ENCODE measurements at places on chromosomes 6 and 20.

GRCh38 chr20:62063315-62063980, 2.2 kb downstream of the TAF4 start:
- DNase-seq, result peak; percentile 25

DNA sequence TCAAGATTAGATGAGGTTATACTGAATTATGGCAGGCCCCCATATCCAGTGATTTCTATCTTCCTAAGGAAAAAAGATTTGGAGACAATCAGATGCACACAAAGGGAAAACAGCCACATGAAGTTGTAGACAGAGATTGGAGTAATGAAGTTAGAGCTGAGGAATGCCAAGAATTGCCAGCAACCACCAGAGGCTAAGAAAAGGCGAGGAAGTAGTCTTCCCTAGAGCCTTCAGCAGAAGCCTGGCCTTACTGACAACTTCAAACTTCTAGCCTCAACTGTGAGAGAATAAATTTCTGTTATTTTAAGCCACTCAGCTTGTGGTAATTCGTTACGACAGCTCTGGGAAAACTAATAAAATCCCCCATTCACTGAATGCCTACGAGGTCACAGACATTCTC, 473.9 kb downstream of the COL12A1 start:
- DNase-seq, result no peak

GRCh38 chr6:119985952-119986736, 636.6 kb upstream of the MAN1A1 start:
- no peak for DNase-seq

- no peak for DNase-seq
Observed at GRCh38 chr20:33433465-33434234, 9.9 kb downstream of the SNTA1 start.

- DNase-seq, result no peak
Observed at GRCh38 chr6:1054653-1055014, 257.3 kb upstream of the FOXQ1 start.

- no peak for DNase-seq
Observed at GRCh38 chr20:61603715-61604114, 351.7 kb downstream of the CDH4 start.

DNA sequence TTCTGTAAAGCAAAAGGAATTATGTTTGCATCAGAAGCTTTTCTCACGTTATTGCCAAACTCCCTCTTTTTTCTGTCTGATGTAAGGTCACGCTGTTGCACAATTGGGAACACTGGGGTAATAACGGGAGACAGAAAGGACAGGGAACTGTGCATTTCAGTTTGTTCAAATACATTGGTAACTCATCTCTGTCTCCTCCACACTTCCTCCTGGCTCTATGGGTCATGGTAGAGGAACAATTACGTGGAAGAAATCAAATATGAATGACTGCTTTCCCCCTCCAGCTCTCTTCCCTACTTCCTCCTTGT, 132.2 kb upstream of the TNFAIP3 start:
- no peak for DNase-seq

GRCh38 chr6:110053395-110054240, 75.5 kb downstream of the GPR6 start:
- no peak for DNase-seq

DNA sequence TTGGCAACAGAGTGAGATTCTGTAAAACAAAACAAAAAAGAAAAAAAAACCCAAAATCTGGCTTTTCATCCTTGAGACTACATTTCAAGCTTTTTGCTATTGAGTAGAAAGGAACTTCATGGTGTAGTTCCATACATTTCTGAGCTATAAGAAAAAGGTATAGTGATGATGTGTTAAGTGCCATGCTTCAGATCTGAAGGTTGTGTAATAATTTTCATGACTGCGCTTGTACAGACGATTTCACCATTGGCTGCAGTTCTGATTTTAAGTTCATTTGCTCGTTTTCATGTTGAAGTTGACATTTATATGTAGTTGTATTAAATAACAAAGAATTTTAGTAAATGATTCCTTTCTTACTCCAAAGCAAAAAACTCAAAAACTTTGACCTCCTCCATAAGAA, 247.6 kb downstream of the ARID1B start:
- DNase-seq, result no peak

DNA sequence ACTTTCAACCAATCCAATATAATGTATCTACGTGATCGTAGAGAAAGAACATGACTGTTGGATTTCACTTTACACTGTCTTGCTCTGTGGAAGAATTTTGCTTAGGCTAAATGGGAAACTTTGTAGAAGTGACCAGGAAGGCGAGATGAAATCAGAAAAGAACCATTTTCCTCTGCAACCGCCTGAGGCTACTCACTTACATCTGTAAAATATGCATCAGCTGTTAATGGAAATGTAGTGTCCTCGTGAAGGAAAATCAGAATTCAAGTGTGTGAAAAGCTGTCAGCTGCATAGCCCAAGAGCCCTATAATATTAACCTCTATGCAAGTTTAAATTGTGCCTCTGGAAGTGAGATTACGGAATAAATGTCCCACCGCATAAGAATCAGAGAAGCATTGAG, 277.9 kb downstream of the C6orf118 start:
- DNase-seq, result no peak

DNA sequence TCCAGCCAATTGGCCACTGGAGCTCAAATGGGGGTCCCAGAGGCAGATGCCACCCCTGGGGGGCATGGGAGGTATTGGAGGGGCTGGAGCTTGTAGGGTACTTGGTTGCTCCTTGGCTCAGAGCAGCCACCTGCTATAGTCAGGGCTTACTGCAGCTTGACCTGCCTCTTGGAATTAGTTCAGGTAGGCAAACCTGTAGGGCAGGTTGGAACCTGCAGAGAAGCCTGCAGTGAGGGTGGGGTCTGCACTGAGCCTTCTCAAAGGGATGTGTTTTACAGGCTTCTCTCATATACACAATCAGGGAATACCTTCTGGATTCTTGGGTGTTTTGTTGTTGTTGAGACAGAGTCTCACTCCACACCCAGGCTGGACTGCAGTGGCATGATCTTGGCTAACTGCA, 94.2 kb upstream of the MYL9 start:
- DNase-seq, result no peak

DNA sequence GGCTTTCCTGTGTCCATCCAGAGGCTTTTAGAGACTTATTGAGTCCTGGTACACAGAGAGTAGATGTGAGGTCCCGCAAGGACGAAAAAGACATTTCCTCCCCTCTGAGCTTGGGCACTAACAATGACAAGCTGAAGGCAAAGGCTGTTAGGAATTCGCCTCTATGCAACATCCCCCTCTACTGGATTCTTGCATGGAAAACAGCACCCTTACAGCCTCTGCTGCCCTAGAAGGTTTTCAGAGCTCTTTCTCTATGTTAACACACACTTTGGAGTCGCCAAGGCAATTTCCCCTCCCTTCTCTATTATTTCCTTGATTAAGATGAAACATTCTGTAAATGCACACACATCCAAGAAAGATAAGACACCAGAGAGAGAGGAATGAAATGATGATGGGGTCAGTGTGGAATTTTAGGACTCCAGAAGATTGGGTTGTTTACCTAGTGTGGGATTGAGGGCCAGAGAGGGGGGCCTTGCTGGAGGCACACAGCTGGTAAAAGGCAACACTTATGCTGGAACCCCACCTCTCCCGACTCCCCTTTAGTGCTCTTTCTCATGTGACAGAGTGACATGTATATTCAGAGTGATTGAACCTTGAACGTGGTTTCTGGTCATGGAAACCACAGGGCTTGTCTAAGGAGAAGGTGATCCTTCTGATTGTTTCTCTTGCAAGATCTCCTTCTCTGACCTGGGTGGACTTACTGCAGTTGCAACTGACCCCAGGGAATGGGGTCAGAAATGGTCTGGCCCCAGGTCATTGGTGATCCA, 300.7 kb downstream of the CLIC5 start:
- peak; percentile 39 for DNase-seq

DNA sequence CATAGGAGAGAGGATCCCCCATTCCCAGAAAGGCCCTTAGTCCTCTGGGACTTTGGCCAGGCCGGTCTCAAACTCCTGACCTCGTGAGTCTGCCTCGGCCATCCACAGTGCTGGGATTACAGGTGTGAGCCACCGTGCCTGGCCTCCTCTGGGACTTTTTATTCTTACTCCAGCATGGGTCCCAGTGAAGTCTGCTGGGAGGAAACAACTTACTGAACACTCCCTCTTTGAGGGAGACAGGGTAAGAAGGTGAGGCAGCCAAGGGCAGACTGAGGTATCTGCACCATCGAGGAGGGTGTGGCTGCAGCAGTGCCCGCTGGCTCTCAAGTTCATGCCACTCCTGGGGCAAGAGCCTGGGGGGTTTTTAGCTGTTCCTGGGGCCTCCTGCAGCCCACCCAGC, 2.4 kb downstream of the BAK1 start:
- DNase-seq, result no peak

- DNase-seq, result no peak
Observed at GRCh38 chr20:49821870-49822331, 9.3 kb downstream of the SLC9A8 start.

- DNase-seq, result no peak
Observed at GRCh38 chr6:30272032-30272431, 54.7 kb upstream of the TRIM39 start.

DNA sequence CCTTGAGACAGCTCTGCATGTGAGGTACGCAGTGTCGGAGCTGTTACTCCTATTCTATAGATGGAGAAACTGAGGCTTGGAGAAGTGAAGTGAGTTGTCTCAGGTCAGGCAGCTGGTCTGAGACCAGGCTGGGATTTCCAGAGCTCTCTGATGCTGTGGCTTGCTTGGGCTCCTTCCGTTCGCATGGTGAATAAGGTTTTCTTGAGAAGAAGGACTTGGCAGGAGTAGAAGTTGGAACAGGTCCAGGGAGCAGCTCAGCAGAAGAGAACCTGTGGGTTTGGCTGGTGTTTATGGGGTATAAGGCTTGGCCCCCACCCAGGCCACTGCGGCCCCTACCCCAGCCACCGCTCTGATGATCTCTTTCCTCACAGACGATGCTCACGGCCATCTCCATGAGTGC, 7.4 kb downstream of the SLC12A5 start:
- DNase-seq, result no peak

DNA sequence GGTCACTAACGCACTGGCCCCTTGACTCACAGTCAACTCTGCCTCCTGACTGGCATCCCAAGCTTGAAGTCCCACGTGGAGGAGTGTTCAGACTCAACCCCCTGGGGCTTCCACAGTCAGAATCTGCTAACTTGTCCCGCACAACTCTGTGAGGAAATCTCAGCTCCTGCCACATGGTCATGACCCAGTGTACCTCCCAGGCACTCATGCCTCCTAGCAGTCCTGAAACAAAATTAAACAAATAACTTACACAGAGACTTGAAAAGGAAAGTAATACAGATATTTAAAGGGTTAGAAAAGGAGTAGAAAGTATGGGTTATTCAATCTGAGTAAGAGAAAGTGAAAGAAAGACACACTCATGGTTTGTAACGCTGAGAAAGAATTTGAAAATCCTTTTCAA, 134.9 kb downstream of the GMDS start:
- DNase-seq, result no peak

GRCh38 chr6:36160147-36160760, 29.9 kb downstream of the MAPK13 start:
- DNase-seq, result no peak

DNA sequence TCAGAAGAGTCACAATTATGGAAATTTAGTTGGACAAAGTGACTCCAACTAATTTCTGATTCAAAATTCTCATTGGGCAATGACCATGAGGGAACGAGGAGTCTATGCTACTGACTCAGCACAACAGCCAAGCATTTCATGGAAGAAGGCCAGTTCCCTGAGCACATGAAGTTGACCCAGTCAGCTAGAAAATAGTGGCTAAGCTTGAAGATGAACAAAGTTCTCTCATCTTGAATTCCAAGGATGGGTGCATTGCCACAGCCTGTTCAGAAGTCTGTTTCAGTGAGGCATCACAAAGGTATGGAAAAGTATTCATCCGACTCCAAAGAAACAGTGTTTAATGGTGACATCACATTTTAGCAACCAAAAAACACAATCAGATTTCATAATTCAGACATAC, 676.9 kb downstream of the HACE1 start:
- no peak for DNase-seq

DNA sequence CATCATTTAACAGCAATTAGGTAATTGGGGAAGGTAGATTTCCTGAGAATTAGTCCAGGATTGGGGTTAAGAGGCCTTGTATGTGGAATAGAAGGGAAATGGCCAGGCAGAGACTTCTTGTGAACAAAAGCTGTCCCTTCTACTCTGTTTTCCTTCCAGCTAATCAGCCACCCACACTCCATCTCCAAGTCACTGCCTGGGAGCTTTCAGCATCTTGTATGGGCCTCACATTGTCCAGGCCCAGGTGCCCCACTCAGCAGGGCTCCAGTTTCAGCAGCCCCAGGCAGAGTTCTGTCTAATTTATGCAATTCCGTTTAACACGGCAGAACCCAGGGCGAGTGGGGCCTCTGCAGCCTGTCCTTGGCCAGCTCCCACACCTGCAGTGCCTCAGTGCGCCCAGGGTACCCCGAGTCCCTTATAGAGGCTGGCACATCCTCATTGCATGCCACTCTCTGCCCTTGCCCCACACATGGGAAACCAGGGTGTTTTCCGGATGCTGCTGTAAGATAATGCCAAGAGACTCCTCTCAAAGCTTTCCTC, 113.0 kb downstream of the EDN3 start:
- DNase-seq, result no peak

- DNase-seq, result no peak
Observed at GRCh38 chr6:158502263-158502950, 57.5 kb upstream of the TMEM181 start.

- DNase-seq, result no peak
Observed at GRCh38 chr6:37711331-37712241, 13.9 kb upstream of the MDGA1 start.

- no peak for DNase-seq
Observed at GRCh38 chr6:157561929-157562810, 181.2 kb downstream of the ZDHHC14 start.

GRCh38 chr6:14709066-14709670, 536.7 kb upstream of the JARID2 start:
- DNase-seq, result no peak

DNA sequence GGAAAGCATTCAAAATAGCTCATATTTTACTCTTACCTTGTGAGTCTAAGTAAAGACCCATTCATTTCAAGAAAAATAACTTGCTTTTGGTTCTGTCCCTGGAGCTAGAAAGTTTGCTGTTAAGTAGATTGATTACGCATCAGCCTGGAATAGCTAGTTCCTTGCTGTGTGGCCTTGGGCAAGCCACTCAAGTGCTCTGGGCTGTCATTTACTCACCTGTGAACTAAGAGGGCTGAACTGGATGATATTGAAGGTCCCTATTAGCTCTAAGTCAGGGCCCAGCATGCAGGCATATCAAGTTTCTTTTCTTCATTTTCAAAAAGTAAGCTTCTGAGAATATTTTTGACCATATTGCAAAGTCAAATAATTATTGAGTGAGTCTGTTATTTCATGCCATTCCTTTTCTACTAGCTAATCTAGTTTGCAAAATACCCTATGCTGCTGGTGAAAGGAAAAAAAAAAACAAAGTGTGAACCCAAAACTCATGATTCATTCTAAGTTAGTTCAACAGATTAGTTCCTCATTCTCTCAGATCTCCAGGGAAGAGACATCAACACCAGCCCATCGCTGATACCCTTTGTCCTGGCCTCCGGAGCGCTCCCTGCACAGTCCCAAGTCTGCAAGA, 106.5 kb upstream of the GMDS start:
- no peak for DNase-seq

GRCh38 chr6:80608881-80609280, 502.4 kb downstream of the BCKDHB start:
- DNase-seq, result no peak
